ENCODE measurements at places on chromosomes 16 and 17. TPM values are rescaled to one million over a fixed set of nuclear protein-coding genes. Genes with fewer than 3 reads are reported as not detected.

PRSS21 gene
- not detected for total RNA-seq

DNA sequence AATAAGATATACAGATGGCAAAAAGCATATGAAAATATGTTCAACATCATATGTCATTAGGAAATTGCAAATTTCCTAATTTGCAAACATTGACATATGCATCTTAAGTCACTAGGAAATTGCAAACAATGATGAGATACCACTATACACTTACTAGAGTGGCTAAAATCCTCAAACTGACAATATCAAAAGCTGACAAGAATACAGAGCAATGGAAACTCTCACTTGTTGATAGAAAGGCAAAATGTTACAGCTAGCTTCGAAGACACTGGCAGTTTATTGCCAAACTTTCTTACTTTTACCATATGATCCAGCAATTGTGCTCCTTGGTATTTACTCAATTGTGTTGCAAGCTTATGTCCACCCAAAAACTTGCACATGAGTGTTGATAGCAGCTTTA, 5.0 kb upstream of the IL4R start:
- DNase-seq: no peak

- DNase-seq: no peak
These were observed 76.1 kb downstream of the TNRC6C start for GRCh38 chr17:78034429-78035091.

GRCh38 chr17:71725811-71726210, 395.0 kb upstream of the SOX9 start:
- DNase-seq: no peak

- DNase-seq: no peak
These were observed 4.5 kb upstream of the NOD2 start for GRCh38 chr16:50688867-50689266.

- peak; percentile 25 for DNase-seq
These were observed 437.2 kb downstream of the HS3ST3B1 start for GRCh38 chr17:14737984-14738651.

SLC9A5 gene
- 1.2 TPM for total RNA-seq

GRCh38 chr17:13792314-13792713, 190.6 kb upstream of the HS3ST3A1 start:
- no peak for DNase-seq

DNA sequence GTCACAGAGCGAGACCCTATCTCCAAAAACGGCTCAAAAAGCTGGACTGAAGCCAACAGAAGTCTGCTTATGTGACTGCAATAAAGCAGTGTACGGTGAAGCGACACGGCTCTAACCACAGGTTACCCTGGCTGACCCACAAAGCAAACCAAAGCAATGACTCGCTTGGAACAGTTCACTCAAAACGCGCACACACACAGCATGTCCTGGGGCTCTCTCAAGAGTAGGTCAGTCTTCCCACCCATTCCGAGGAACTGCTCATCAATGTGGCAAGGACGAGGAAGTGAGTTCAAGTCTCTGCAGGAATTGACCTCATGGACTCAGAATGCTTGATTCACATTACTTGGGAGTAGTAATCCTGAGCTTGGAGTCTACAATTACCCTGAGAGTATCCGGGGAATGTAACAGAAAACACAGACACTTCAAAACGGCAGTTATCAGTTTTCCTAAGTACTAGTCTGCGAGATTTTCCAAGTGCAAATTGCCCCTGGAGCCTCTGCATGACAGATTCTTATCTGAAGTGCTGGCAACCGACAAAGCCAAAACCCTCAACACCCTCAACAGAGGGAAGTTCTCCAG, 25.4 kb downstream of the PELP1 start:
- DNase-seq: no peak

WFDC1 gene
- 334 TPM for total RNA-seq

CCL17 gene
- not detected for total RNA-seq

KCNJ2 gene
- 10.1 TPM for total RNA-seq

- peak; percentile 29 for DNase-seq
These were observed 9.9 kb upstream of the NAGS start for GRCh38 chr17:43994272-43995149.

GRCh38 chr17:52383493-52384100, 225.1 kb upstream of the CA10 start:
- DNase-seq: peak; percentile 72

OTOP3 gene
- total RNA-seq: not detected

DNA sequence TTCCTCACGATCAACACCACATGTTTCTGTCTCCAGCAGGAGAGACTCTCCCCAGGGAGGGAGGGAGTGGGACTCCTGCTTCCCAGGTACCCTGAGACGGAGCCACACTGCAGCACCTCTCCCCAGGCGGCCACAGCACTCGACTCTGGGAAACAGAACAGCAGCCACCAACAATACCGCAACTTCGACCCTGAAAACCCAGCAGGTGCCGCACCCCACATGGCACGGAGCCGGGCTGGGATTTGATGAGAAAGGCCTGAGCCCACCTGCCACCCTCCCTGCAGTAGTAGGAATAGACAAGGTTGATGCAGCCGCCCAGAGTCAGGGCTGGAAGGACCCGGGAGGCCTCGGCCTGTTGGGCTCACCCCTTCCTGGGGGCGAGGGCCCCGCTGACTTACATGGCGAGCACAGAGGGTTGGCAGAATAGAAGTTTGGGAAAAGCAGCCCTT, 14.4 kb downstream of the GALNS start:
- DNase-seq: no peak

PDILT gene
- not detected for total RNA-seq

RDM1 gene
- not detected for total RNA-seq

MEIOB gene
- total RNA-seq: not detected

MIEN1 gene
- 9.9 TPM for total RNA-seq

MSLN gene
- 26.2 TPM for total RNA-seq

DNA sequence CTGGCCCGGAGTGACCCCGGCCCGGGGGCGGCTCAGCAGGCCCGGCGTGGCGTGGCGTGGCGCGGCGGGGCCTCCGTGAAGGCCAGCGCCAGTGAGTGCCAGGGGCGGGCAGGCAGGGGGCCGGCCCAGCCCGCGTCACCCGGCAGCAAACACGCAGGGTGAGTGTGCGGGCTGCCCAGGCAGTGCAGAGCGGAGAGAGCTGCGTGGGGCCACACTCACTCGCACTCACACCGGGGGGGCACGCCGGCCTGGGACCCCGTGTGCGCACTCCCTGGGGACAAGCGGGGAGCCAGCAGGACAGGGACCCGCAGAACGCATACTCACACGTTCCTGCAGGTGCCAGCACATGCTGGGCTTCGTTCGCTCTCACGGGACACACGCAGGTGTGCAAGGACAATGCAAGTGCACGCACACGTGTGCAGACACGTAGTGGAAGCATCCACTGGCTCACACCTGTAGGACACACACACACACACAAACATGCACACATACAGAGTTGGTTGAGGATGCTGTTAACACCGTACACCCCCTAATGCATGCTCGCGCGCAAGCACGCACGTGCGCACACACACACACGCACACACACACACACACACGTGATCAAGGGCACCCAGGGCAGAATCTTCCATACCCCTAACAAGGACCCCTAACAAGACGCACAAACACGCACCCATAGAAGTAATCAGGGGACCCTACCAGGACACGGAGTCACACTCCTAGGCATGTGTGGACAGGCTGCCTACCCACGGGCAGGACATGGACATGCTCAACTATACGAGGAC, 7.7 kb downstream of the USP6 start:
- no peak for DNase-seq

SPNS3 gene
- total RNA-seq: not detected

- no peak for DNase-seq
These were observed 242.1 kb downstream of the MSI2 start for GRCh38 chr17:57498443-57498842.

BAIAP3 gene
- 0.24 TPM for total RNA-seq

PRSS27 gene
- total RNA-seq: 1.4 TPM

SHCBP1 gene
- total RNA-seq: 35.6 TPM

DNA sequence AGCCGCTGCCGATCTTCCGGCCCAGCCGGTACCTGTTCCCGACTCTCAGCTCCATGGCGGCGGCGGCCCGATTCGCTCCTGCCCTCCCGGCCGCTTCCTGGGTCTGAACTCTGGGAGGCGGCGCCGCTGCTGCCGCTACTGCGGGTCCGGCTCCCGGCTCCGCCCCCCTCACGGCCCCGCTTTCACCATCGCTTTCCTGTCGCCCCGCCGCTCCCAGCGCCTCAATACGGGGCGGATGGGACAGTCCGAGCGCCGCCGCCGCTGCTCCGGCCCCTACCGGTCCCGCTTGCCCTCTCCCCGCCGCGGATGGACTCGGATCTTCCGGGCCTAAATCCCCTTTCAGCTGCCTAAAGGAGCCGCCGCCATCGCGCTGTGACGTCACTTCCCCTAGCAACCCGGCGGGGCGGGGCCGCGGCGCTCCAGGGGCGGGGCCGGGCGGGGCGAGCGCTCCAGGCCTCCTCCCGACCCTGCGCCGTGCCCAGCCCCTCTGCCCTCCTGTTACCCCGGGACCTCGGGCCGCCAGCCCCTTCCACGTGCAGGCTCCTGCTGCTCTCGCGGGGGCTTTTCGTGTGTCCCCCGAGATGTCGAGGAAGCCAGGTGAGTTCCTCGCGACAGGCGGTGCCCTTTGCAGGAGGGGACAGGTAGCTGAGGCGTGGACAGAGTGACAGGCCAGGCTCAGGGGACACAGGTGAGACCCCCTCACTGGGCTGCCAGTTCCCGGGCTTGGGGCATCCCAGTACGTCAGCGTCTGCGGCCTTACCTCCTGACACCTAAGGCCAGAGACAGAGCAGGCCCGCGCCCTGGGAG, at the start of gene CSNK1D:
TSS of gene CSNK1D (minus strand) at position 374 of the 807 bp plus-strand sequence. CDS start at position 55, 319 bp downstream.
- DNase-seq: peak; percentile 94

ITGB4 gene
- total RNA-seq: 28.4 TPM

GRCh38 chr17:68576811-68577496, 24.2 kb downstream of the FAM20A start:
- DNase-seq: peak; percentile 51

- DNase-seq: no peak
These were observed 71.3 kb upstream of the BCAR1 start for GRCh38 chr16:75322740-75323139.

GRCh38 chr17:78383725-78384471, 5.4 kb downstream of the PGS1 start:
- DNase-seq: peak; percentile 73

DNA sequence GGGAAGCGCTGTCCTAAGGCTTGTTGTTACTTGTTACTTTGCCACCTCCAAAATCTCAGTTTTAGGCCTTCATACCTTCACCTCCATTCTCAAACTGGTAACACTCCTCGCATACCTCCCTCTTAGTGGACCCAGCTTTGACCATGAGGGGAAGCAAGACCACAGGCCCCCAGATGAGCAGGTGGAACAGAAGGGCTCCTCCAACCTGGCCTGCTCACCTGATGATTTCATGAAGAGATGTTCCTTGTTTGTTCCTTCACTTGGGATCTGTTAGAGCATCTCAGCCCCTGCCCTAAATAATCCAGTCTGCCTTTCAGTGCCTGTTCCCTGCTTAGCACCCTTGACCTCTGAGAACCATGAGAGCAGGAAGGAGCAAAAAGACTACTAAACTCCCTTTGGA, 28.7 kb downstream of the DHX38 start:
- DNase-seq: no peak

GRCh38 chr17:79619636-79620206, 8.9 kb upstream of the RBFOX3 start:
- DNase-seq: no peak

All from umbilical cord (tissue), 2 donors.